ENCODE measurements at places on chromosomes 11 and 22. TPM values are rescaled to one million over a fixed set of nuclear protein-coding genes. Genes with fewer than 3 reads are reported as not detected.

VSIG10L2 gene
- polyA plus RNA-seq: 0.12 TPM

GRCh38 chr11:33828604-33829429 lies 54.5 kb upstream of the FBXO3 start:
- H3K4me1 ChIP-seq: peaks cover 3% of the 10 kb centered on the region
- peaks cover 39% of the 10 kb centered on the region for H3K27me3 ChIP-seq
- no peak for DNase-seq
- H3K4me3 ChIP-seq: peak overlapping the region; percentile 54
- no peaks in the 10 kb centered on the region for H3K36me3 ChIP-seq
- H3K27ac ChIP-seq: no peak overlapping the region

DNA sequence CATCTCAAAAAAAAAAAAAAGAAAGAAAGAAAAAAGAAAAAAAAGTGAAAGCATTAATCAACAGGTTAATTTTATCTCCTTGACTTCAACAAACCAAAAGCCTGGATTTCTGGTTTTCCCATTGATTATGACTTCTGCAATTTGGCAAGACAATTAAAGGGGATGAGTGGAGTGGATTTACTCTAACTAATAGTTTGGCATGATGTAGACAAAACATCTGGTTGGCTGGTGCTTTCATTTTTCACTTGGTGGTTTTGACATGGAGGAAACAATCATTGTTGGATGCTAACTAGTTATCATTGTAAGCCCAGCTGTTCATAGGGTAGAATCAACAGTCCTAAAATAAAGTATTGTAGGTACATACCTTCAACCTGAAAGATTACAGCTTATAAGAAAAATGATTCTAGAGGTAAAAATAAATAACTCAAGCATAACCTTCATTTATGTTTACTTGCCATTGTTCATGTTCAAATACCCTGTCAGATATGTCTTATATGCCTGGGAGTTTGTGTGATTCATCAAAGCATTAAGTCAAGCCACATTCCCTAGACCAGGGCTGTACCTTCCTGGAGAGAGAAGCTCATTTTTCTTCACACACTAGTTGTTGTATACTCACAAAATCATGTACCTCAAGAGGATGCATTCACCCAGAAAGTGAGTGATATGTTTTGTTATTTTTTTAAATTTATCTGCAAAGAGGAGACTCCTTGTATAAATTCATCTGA lies 15.1 kb downstream of the FIBIN start:
- H3K27me3 ChIP-seq: no peaks in the 10 kb centered on the region
- no peak overlapping the region for H3K27ac ChIP-seq
- H3K4me1 ChIP-seq: peaks cover 9% of the 10 kb centered on the region
- no peaks in the 10 kb centered on the region for H3K36me3 ChIP-seq

DNA sequence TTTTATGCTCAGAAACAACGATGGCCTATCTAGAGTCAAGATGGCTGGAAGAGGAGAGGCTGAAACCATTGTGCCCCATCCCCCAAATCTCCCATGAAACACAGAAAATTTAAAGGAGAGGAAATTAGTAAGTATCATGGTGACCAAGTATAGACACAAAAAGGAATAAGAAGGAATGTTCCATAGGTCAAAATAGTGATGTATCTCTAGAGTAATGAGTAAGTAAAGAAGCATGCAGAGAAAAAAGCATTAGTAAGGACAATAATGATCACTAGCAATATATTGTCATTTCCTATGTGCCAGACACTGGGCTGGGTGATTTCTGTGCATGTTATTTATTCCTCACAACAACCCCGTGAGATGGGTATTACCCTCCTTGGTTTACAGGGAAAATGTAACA lies 2.6 kb upstream of the SLC22A24 start:
- no peak overlapping the region for H3K4me3 ChIP-seq
- H3K4me1 ChIP-seq: no peaks in the 10 kb centered on the region
- no peak for DNase-seq

GRCh38 chr11:96448225-96448624 lies 58.4 kb downstream of the JRKL start:
- H3K4me1 ChIP-seq: no peaks in the 10 kb centered on the region
- no peak overlapping the region for H3K27ac ChIP-seq
- peaks cover 2% of the 10 kb centered on the region for H3K27me3 ChIP-seq
- no peak for DNase-seq
- no peaks in the 10 kb centered on the region for H3K36me3 ChIP-seq

DNA sequence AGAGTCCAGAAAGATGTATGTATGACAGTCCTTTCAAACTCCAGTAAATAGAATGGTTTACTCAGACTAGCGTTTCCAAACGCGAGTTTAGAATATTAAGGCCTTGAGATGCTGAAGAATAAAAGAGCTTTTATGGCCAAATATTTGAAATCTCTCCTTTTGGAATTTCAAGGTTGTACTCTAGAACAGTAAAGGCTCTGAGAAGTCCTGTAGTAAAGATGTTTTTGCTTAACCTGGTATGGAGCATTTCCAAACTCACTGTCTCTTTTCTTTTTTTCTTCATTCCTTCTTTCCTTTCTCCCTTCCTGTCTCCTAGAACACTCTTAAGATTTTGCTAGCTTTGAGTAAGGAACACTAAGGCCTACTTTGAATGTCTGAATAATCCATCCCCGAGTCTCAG lies 91.4 kb upstream of the RAG2 start:
- DNase-seq: no peak
- H3K4me1 ChIP-seq: no peaks in the 10 kb centered on the region
- H3K27ac ChIP-seq: no peak overlapping the region
- H3K27me3 ChIP-seq: peaks cover 3% of the 10 kb centered on the region
- H3K4me3 ChIP-seq: no peak overlapping the region
- no peaks in the 10 kb centered on the region for H3K36me3 ChIP-seq

DNA sequence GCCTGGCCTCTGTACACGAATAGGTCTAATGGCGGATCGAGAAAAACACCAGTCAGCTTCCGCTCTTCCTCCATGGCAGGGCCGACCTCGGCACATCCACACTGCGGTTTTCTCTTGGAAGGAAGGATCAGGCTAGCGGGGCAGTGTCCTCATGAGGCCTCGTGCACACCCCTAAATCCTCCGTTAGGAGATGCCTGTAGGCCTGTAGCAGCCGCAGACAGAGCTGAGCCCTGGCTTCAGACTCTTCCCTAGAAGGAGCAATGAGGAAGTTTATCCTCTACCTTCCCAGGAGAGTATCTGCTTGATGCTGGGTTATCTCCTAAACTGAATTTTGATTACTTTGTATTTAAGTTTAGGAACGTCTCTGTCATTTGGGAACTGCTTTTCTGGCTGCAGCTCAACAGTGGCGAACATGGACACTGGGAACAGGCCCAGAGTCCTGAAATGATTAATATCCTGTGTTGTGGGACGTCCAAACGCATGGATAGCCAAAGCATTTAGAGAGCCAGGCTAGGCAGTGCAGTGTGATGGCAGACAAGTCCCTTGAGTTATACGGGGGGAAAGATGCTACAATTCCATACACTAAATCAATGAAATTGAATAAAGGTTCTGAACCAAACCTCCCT lies 16.5 kb upstream of the BMAL1 start:
- H3K27me3 ChIP-seq: no peaks in the 10 kb centered on the region
- H3K27ac ChIP-seq: peak overlapping the region; percentile 74
- no peak overlapping the region for H3K4me3 ChIP-seq
- peaks cover 22% of the 10 kb centered on the region for H3K4me1 ChIP-seq
- DNase-seq: peak; percentile 27
- no peaks in the 10 kb centered on the region for H3K36me3 ChIP-seq

DNA sequence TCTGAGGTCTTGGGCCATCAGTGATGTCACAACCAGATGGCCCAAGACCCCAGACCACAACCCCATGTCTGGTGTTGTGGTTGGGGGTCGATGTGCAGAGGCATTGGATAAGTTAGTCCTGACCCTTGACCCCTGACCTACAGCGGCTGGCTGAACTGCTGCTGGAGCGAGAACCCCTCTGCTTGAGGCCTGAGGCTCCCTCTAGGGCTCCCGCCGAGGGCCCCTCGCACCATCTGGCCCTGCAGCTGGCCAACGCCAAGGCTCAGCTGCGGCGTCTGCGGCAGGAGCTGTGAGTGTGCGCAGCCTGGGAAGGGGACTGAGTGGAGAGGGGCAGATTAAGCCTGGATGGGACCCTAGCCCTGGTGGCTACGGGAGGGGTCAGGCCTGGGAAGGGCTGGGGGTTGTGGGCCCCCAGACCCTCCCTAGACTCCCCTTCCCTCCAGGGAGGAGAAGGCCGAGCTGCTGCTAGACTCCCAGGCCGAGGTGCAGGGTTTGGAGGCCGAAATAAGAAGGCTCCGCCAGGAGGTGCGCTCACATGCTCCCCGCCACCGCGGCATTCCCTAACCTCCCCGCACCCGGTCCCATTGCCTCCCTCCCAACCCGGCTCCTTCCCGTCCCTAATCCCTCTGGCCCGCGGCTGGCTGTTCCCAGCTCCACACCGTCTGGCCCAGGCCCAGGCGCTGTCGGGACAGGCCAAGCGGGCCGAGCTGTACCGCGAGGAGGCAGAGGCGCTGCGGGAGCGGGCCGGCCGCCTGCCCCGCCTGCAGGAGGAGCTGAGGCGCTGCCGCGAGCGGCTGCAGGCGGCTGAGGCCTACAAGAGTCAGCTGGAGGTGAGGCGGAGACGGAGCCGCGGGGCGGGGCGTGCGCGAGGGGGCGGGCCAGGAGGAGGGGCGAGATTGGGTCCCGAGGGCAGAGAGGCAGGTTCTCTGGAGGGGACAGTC lies 2.1 kb downstream of the CCDC88B start:
- DNase-seq: peak; percentile 95
- no peak overlapping the region for H3K4me3 ChIP-seq
- no peaks in the 10 kb centered on the region for H3K36me3 ChIP-seq
- no peaks in the 10 kb centered on the region for H3K27me3 ChIP-seq
- H3K27ac ChIP-seq: peak overlapping the region; percentile 72

PDE3B gene
- polyA plus RNA-seq: 2.4 TPM
